Frontal cortex (tissue), 4 donors: ENCODE measurements at places on chromosomes 7 and 10.

DNA sequence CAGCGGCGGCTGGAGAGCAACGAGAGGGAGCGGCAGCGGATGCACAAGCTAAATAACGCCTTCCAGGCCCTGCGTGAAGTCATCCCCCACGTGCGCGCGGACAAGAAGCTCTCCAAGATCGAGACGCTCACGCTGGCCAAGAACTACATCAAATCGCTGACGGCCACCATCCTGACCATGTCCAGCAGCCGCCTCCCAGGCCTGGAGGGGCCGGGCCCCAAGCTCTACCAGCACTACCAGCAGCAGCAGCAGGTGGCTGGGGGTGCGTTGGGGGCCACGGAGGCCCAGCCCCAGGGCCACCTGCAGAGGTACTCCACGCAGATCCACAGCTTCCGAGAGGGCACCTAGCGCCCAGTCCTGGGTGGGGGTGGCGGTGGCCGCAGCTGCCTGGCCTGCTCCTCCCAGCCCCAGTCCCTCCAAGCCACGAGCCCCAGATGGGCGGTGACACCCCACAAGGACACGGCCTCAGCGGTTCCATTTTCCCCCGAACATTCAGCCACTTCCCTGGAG lies 1.3 kb downstream of the BHLHA15 start:
- no peak for DNase-seq

GRCh38 chr10:14748441-14748840 lies 26.3 kb downstream of the FAM107B start:
- no peak for DNase-seq

GRCh38 chr7:84040355-84040754 lies 154.2 kb downstream of the SEMA3A start:
- no peak for DNase-seq

DNA sequence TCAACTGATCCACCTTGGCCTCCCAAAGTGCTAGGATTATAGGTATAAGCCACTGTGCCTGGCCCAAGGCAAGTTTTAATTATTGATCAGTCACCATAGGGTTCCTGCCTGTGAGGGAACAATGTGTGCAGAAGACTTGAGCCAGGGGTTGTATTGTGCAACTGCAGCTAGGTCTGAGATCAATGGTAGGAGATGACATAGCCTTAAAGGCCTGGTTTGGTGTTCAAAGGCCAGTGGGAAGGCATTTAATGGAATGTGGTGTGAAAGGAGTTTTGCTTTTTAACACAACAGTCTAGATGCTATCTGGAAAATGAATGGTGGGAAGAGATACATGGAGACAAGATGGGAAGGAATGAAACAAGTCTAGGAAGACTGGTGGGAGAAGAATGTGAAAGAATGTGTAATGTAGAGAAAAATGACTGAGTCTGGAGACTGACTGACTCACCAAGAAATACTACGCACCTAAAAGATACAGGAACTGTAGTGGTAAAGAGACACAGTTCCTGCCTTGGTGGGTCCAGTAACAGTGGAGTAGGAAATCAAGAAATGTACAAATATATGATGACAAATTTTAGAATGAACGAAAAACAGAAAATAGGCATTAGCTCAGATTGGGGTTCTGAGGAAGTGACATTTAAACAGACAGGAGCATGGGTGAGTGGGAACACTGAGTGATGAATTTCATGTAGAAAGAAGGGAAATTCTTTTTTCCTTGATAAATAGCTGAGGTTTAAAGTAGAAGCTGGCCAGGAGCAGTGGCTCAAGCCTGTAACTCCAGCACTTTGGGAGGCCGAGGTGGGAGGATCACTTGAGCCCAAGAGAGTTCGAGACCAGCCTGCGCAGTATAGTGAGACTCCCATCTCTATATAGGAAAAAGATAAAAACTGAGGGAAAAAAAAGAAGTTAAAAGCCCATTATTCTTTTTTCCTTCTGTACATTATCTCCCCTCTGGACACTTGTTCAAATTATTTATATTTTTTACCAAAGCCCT lies 9.4 kb downstream of the HNRNPF start:
- no peak for DNase-seq

GRCh38 chr7:107432261-107432660 lies 37.6 kb upstream of the GPR22 start:
- no peak for DNase-seq

GRCh38 chr10:122293156-122293960 lies 22.3 kb downstream of the BTBD16 start:
- DNase-seq = no peak
